ENCODE measurements at places on chromosomes 3 and 15. TPM values are rescaled to one million over a fixed set of nuclear protein-coding genes. Genes with fewer than 3 reads are reported as not detected.

GRCh38 chr3:55735976-55736375 lies 248.9 kb upstream of the WNT5A start:
- no peaks in the 10 kb centered on the region for H3K36me3 ChIP-seq
- no peak overlapping the region for H3K27ac ChIP-seq
- H3K4me3 ChIP-seq = no peak overlapping the region

- no peak within 1 kb of the TSS for H3K27ac ChIP-seq
- no peak within 1 kb of the TSS for H3K4me3 ChIP-seq
- no peaks in the 10 kb centered on the region for H3K36me3 ChIP-seq
- peaks cover 17% of the 10 kb centered on the region for H3K27me3 ChIP-seq
- H3K4me1 ChIP-seq = no peaks in the 10 kb centered on the region
These were observed at the start of gene UPK1B for GRCh38 chr3:119173325-119173724. Gene UPK1B, plus strand, starts transcription at chr3:119173598. Its CDS starts 13,144 bp downstream, at chr3:119186742.

The LRRC49 gene
- 0.41 TPM for total RNA-seq

- H3K4me3 ChIP-seq = no peak overlapping the region
- no peaks in the 10 kb centered on the region for H3K36me3 ChIP-seq
- H3K27ac ChIP-seq = no peak overlapping the region
- DNase-seq = no peak
These were observed 512.6 kb upstream of the ADAMTS9 start for GRCh38 chr3:65200310-65200970.

GRCh38 chr3:71253169-71253568 lies 330.4 kb downstream of the FOXP1 start:
- H3K36me3 ChIP-seq = peaks cover 6% of the 10 kb centered on the region
- no peak overlapping the region for H3K27ac ChIP-seq
- DNase-seq = no peak
- H3K4me1 ChIP-seq = peaks cover 73% of the 10 kb centered on the region
- no peaks in the 10 kb centered on the region for H3K27me3 ChIP-seq
- H3K4me3 ChIP-seq = no peak overlapping the region

- H3K27ac ChIP-seq = no peak overlapping the region
- peaks cover 4% of the 10 kb centered on the region for H3K4me1 ChIP-seq
- DNase-seq = peak; percentile 65
- H3K4me3 ChIP-seq = peak overlapping the region; percentile 59
These were observed 226.8 kb upstream of the IGF1R start for GRCh38 chr15:98421419-98422129.

The FYCO1 gene
- 25.1 TPM for total RNA-seq

The NR1I2 gene
- total RNA-seq = 0.25 TPM

DNA sequence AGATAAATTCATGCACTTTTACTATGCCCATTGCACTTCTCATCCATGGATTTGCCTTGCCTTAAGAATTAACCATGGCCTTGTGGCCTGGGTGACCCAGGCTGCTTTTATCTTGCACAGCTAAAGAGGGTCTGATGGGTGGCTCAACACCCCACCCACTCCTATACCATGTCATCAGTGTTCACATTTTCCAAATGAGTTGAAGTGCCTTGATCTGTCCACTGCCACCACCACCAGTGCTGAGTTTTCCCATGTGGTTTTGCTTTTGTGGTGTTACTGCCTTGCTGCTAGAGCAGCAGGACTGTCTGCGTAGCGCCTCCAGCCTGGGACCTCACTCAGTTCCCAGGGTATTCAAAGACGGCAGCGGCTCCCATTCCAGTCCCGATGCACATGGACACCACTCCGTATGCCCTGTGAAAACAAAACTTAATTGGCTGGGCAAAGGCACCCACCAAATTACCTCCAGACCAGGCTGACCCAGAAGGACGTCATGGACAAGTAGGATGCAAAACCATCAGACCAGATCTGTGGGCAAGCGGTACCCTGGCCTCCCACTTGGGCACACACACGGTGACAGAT lies 14.1 kb downstream of the ACAA1 start:
- no peak overlapping the region for H3K27ac ChIP-seq
- peaks cover 16% of the 10 kb centered on the region for H3K36me3 ChIP-seq
- H3K4me1 ChIP-seq = peaks cover 6% of the 10 kb centered on the region
- H3K27me3 ChIP-seq = no peaks in the 10 kb centered on the region

The ALS2CL gene
- total RNA-seq = 1.9 TPM

GRCh38 chr3:29805757-29806156 lies 524.9 kb downstream of the RBMS3 start:
- no peaks in the 10 kb centered on the region for H3K27me3 ChIP-seq
- no peaks in the 10 kb centered on the region for H3K4me1 ChIP-seq
- H3K4me3 ChIP-seq = no peak overlapping the region
- no peaks in the 10 kb centered on the region for H3K36me3 ChIP-seq
- no peak overlapping the region for H3K27ac ChIP-seq
- no peak for DNase-seq

GRCh38 chr3:194497799-194498575 lies 11.2 kb upstream of the ATP13A3 start:
- H3K4me3 ChIP-seq = no peak overlapping the region
- DNase-seq = no peak
- peaks cover 28% of the 10 kb centered on the region for H3K4me1 ChIP-seq
- H3K27me3 ChIP-seq = no peaks in the 10 kb centered on the region
- no peaks in the 10 kb centered on the region for H3K36me3 ChIP-seq
- no peak overlapping the region for H3K27ac ChIP-seq

DNA sequence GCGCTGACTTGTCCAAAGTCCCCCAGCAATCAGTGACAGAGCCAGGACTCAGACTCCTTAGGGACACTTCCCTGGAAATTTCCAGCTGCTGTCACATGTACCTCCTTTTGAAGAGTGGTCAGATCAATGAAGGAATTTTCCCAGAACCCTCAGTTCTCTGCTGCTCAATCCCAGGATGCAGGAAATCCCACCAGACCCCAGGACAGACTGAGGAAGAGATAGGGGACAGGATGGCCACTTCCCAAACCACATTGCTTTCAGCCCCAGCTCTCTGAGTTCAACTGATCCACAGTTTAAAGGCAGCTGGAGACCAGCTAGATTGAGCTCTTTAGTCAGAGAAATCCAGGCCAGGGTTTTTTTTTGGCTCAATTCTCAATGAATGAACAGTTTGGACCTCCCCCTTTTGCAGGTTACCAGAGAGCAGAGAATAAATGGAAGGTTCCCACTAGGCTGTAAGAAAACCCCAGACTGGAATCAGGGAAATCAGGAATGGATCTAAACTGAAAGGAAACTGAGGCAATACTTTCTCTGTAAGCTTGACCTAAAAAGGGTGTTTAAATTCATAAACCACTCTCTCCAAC lies 1.5 kb downstream of the CYP1A1 start:
- peak; percentile 16 for DNase-seq
- no peak overlapping the region for H3K27ac ChIP-seq
- H3K4me1 ChIP-seq = peaks cover 19% of the 10 kb centered on the region
- no peak overlapping the region for H3K4me3 ChIP-seq
- H3K27me3 ChIP-seq = peaks cover 19% of the 10 kb centered on the region

GRCh38 chr15:101625980-101626379 lies 26.2 kb downstream of the TM2D3 start:
- DNase-seq = no peak
- H3K4me1 ChIP-seq = peaks cover 11% of the 10 kb centered on the region
- H3K27ac ChIP-seq = peak overlapping the region; percentile 78
- no peak overlapping the region for H3K4me3 ChIP-seq
- H3K27me3 ChIP-seq = no peaks in the 10 kb centered on the region

DNA sequence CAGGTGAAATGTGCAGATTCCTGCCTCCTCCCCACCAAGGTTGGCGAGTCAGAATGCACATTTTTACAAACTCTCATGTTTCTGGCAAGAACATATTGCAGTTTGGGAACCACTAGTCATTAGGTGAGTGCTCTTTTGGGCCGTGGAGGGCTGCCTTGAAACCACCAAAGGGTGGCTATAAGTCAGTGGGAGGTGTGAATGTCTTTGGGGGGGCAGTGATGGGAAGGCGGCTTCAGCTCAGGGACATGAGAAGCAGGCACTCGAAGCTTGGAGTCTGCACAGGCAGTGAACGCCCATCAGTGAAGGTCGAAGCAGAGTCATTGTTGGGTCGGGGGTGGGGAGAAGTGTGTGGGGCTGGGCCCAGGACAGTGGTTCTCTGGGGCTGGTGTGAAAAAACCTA lies 1.1 kb downstream of the NOX5 start:
- no peaks in the 10 kb centered on the region for H3K4me1 ChIP-seq
- H3K36me3 ChIP-seq = no peaks in the 10 kb centered on the region
- peaks cover 20% of the 10 kb centered on the region for H3K27me3 ChIP-seq
- H3K4me3 ChIP-seq = no peak overlapping the region
- no peak for DNase-seq

The RHO gene
- not detected for total RNA-seq

The NRG4 gene
- not detected for total RNA-seq

DNA sequence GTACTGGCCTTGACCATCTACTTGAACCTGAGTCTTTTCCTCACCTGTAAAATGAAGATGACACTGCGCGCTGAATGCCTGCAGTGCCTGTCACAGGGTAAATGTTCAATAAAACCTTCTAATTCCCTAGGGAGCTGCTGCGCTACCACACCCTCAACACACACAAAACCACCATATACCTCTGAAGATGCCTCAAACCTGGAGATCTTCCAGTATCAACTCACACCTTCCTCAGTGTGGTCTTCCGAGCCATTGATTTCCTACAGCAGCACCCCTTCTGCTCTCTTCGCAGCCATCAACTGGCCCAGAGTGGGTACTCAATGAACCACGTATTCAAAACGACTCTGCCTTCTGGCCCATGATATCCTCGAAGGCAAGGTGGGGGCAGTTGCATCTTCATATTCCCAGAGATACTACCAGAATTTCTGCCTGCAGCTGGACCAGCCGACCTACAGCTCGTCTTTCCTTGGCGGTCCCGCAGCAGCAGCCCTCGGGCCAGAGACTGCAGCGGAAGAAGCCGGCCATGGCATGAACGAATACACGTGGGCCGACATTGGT lies 695 bp downstream of the RPL32 start:
- peak overlapping the region; percentile 97 for H3K4me3 ChIP-seq
- DNase-seq = no peak
- H3K27ac ChIP-seq = peak overlapping the region; percentile 100
- H3K27me3 ChIP-seq = no peaks in the 10 kb centered on the region
- peaks cover 49% of the 10 kb centered on the region for H3K4me1 ChIP-seq
- H3K36me3 ChIP-seq = peaks cover 34% of the 10 kb centered on the region

GRCh38 chr15:70210528-70210927 lies 112.8 kb upstream of the TLE3 start:
- DNase-seq = no peak
- no peaks in the 10 kb centered on the region for H3K27me3 ChIP-seq
- no peaks in the 10 kb centered on the region for H3K36me3 ChIP-seq
- no peak overlapping the region for H3K4me3 ChIP-seq
- H3K27ac ChIP-seq = no peak overlapping the region

The CCR9 gene
- 0.14 TPM for total RNA-seq

- DNase-seq = no peak
- no peaks in the 10 kb centered on the region for H3K27me3 ChIP-seq
- H3K27ac ChIP-seq = no peak overlapping the region
- peaks cover 19% of the 10 kb centered on the region for H3K36me3 ChIP-seq
These were observed 3.2 kb downstream of the DTWD1 start for GRCh38 chr15:49624056-49624455.

DNA sequence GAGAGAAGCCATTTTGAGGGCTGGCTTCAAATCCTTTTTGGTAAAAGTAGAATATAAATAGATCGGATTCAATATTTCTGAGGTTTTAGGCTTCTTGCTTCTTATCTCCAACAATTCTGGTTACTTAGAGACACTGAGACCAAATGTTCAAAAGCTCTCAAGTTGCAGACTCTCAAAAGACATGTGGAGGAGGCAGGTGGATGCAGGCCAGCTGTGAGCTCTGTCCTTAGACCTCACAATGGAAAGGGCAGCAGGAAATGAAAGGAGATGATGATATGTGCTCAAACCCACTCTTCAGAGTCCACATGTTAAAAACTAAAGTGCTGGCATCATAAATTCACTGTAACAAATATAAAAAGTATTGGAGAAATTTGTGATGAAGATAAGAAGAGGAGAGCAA lies 424.9 kb upstream of the ALCAM start:
- no peak overlapping the region for H3K27ac ChIP-seq
- no peak for DNase-seq
- H3K4me1 ChIP-seq = no peaks in the 10 kb centered on the region

DNA sequence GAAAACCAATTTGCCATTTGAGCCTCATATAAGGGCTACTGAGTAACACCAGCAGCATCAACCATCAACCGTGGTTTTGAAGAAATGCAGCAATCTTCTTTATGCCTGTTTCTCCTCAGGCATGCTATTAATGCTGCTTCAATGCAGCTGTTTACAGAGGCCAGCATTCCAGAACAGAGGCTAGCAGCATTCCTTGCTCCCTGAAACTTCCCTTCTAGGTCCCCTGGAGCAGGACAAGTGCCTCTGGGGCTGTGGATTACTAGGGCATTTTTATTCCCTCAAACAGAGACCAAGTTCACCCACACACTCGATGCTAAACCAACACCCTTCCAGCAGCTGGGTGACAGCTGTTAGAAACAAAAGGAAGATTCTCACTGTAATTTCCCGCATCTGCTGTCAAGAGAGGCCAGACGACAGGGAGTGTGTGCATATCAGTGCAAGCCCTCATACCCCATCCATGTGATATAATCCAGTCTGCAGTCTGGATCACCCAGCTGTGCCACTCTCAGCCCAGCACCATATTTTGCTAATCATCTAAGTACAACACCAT lies 57.5 kb downstream of the HOMER2 start:
- no peak overlapping the region for H3K27ac ChIP-seq
- H3K4me1 ChIP-seq = no peaks in the 10 kb centered on the region
- H3K4me3 ChIP-seq = no peak overlapping the region
- DNase-seq = no peak
- no peaks in the 10 kb centered on the region for H3K36me3 ChIP-seq
- no peaks in the 10 kb centered on the region for H3K27me3 ChIP-seq

The BFSP2 gene
- total RNA-seq = not detected

- H3K4me1 ChIP-seq = peaks cover 37% of the 10 kb centered on the region
- no peak for DNase-seq
- H3K36me3 ChIP-seq = peaks cover 40% of the 10 kb centered on the region
- peak overlapping the region; percentile 86 for H3K4me3 ChIP-seq
- no peak overlapping the region for H3K27ac ChIP-seq
These were observed 39.6 kb upstream of the LAMP3 start for GRCh38 chr3:183202004-183202722.

DNA sequence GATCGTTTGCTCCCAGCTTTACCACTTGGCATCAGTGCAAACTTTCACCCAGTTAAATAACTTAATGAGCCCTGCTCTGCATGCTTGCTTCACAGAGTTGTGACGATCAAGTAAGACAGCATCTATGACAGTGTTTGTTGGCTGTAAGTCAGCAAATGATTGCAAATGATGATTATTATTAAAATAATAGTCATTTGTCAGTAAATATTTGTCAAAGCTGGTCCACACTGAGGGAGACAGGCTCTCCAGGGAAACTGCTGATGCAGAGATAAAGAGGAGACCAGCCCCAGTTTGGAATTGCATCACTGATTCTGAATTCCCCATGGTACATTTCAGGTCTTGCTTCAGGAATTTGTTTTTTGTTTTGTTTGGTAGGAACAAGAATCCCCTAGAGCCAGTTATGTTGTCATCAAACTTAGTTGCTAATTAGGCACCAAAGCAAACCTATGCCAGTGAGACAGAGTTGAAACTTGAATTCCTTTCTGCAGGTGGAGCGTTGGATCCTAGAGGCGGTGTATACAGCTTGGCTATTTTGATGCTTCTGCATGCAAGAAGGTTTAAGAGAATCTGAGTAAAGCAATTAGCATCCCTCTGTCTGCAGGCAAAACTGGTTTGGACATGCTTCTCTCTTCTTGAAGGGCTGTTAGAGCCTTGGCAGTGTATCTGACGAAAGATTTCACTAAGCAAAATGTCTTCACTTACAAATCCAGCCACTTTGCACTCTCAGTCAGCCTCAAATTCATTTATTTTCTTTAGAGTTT lies 338.6 kb upstream of the TPRG1 start:
- peaks cover 10% of the 10 kb centered on the region for H3K4me1 ChIP-seq
- no peaks in the 10 kb centered on the region for H3K27me3 ChIP-seq
- H3K36me3 ChIP-seq = no peaks in the 10 kb centered on the region
- H3K27ac ChIP-seq = no peak overlapping the region
- H3K4me3 ChIP-seq = no peak overlapping the region

All from activated T-cell treated with anti-CD3 and anti-CD28 coated beads, Interleukin-2, amount 50 U/mL, for 72 hours (primary cell).